Fibroblast of mammary gland (primary cell): ENCODE measurements at places on chromosomes 12 and 14.

- DNase-seq: no peak
Observed at GRCh38 chr14:81382517-81383225, 17.5 kb downstream of the STON2 start.

- no peak for DNase-seq
Observed at GRCh38 chr14:61329478-61330051, 8.2 kb downstream of the PRKCH start.

DNA sequence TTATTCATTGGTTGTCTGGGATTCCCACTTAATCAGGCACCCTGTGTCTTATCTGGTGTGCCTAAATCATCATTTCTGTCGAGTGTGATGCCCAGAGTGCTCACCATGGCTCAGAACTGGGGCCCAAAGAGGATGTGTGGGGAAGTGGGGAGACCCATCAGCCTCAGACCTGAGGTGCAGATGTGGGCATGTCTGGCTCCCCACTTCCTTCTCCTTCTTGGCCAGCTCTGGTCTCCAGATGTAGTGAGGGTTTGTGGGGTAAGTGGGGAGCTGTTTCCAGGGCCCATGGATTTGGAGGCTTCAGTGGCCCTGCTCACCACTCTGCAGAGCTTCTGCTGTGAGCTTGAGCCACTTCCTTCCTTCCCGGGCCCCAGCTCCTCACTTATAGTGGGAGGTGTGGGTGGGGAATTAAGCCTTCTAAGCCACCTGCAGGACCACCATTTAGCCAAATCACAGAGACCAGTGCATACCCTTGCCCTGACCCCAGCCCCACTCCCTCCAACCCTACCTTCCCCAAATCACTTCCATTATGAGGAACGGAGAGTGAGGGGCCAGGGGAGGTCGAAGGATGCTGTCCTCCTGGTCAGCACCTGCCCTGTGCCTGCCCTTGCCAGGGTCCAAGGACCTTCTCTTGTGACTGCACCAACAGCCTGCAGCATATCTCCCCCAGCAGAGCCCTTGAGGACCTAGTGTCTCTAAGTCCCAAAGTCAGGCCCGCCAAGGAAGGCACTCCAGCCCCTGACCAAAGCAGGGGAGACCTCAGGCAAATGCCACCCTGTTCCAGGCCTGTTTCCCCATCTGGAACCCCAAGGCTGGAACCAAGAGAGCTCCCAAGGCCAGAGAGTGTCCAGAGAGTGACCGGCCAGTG lies 278.2 kb upstream of the RTL1 start:
- no peak for DNase-seq

- DNase-seq: peak; percentile 60
Observed at GRCh38 chr12:39990122-39991101, 115.5 kb downstream of the SLC2A13 start.

GRCh38 chr12:53096089-53096741 lies 1.3 kb upstream of the IGFBP6 start:
- DNase-seq: peak; percentile 95

GRCh38 chr12:3389986-3390385 lies 101.0 kb upstream of the PRMT8 start:
- DNase-seq: no peak

- peak; percentile 97 for DNase-seq
Observed at GRCh38 chr14:33589334-33589733, 361.5 kb downstream of the EGLN3 start.

GRCh38 chr14:61575551-61576150 lies 119.7 kb upstream of the HIF1A start:
- DNase-seq: no peak
